ENCODE measurements at places on chromosomes 5 and 9.

GRCh38 chr5:138948471-138949222 is 73.5 kb upstream of the LRRTM2 start:
- DNase-seq, result no peak

DNA sequence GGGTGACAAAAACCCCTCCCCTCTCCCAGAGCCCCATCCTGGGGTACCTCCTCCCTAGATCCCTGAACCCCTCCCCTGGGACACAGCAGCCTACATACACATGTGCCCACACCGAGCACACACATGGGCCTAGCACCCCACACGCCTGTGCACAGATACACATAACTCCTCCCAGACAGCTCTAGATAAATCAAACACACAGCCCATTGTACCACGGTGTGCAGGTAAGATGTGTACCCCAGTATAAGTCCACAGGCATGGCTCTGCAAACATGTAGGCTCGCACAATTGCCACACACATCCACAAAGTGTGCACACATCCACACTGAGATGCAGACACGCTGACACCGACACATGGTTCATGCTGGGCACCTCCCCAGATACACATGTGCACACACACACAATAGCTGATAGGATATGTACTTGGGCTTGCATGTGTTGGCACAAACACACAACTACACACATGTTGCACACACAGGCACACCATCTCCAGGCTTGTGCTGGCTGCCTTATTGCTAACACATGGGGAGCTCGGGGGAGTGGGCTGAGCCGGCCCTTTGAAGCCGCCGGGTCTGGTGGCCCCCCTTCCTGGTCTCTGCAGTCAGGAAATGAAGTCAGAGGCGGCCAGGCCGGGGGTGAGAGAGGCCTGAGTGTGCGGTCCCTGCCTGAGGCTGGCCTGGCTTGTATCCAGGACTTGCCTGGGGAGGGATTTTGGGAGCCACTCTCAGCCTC is 30.2 kb downstream of the GOLGA2 start:
- no peak for DNase-seq

DNA sequence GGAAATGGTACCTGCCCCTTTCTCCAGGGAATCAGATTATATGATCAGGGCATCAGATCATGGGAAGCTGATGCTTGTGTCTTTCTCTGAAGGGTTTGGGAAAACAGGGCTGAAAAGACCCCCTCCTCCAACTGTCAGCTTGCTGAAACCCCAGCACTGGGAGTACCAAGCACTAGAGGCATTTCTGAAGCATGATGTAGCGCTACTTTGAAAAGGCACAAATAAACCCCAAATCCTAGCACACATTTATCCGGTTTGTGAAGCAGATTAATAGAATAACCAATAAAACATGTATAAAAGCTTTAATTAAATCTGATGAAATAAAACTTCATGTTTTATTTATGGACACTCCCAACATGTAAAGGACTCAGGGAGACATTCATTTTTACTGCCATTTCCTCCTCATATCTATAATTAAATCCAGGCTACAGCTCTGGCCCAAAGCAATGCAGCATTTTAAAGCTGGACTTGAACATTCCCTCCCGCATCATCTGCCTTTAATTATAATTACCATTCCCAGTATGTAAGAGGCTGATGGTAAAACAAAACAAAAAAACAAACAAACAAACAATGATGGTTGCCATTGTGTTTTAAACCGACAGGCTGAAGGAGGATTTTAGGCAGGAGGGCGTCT is 298.2 kb upstream of the RFX3 start:
- no peak for DNase-seq

DNA sequence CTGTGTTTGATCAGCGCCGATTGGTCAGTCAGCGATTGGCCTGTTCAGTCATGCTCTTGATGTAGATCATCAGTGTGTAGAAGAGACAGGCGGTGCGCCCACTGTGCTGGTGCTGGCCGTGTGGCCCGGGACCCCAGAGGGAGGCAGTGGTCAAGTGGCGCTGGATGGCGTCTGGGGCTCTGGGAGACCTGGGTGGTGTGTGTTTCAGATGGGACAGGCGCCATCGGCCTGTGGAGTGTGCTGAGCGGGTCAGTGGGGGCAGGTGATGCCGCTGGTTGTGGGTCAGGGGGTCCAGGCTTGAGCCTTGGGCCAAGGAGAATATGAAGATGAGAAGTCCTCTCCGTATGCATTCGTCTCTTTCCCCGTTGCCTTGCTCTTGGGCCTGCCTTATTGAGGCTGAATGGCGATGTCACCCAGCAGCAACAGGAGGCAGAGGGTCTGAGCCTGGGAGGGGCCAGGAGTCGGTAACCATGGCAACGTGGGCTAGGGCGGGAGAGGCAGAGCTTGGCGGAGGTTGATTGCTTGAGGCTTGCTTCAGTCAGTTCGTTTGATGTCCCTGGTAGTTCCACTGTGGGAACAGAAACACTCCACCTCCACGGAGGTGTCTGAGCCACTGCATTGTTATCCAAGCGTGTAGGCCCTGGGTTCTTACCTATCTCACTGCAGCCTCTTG is 117.8 kb upstream of the CACNA1B start:
- DNase-seq, result no peak

- no peak for DNase-seq
Measured at GRCh38 chr5:33043343-33043997, 332.3 kb downstream of the NPR3 start.

GRCh38 chr5:178207917-178208280 is 3.6 kb downstream of the HNRNPAB start:
- DNase-seq, result no peak

DNA sequence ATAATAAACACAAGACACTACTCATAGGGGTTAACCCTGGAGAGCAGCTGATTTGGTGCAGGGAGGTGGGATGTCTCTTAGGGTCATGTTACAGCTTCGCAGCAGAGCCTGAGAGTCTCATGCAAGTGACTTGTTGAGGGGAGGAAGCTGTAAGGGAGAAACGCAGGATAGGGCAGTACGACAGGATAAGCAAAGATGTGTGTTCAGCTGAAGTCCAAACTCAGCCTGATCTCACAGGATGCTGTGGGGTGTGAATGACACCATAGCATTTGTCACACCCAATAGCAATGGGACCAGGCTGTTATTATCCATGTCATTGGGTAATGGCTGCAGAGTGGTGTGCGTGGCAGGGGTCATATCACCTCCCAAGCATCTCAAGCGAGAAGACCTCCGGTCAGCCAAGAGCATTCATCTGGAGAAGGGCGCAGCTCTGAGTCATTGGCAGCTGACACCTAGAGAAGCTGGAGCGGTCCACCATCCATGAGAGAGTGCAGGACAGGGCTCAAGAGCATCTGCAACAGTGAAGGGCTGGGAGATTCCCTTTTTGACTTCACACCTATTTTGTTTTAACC is 49.2 kb upstream of the RPL26L1 start:
- peak; percentile 50 for DNase-seq

GRCh38 chr5:176837707-176838115 is 27.4 kb downstream of the UNC5A start:
- DNase-seq, result peak; percentile 94

- no peak for DNase-seq
Measured at GRCh38 chr9:36659500-36659899, 86.8 kb downstream of the MELK start.

GRCh38 chr9:134135343-134136117 is at the start of gene WDR5:
TSS of gene WDR5 (plus strand) at chr9:134136082. CDS start at chr9:134139878, 3,796 bp downstream.
- peak; percentile 90 for DNase-seq

DNA sequence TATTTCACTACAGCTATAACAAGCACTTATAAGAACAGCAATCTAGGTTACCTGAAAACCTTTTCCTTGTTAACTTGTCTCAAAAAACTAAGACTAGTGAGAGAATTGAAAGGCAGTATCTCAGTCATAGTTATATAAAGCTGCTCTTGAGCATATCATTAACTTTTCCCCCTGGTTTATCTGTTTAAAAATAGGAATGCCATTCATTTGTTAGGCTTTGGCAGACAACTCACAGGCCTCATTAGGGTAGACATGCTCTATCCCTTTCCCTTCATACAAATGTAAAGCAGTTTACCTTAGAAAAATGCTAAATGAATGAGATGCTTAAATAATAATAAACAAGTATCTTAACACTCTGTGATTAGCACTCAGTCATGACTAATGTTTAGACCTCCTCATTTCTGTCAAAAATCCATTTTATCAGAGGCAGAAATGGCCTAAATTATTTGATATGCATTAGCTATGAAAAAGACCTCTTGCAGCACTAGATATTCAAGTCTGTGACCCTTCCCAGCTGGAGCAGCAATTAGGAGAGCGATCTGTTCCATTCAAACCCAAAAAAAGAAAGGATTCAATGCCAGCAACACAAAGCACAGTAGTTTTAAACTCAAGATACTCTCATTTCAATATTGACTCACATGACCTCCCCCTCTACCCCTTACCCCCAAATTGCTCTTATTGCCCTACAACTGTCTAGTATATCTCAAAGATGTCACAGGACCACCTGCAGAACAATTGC is 1578.8 kb upstream of the WWC1 start:
- DNase-seq, result no peak

- DNase-seq, result no peak
Measured at GRCh38 chr5:159746707-159747106, 169.6 kb upstream of the ADRA1B start.

DNA sequence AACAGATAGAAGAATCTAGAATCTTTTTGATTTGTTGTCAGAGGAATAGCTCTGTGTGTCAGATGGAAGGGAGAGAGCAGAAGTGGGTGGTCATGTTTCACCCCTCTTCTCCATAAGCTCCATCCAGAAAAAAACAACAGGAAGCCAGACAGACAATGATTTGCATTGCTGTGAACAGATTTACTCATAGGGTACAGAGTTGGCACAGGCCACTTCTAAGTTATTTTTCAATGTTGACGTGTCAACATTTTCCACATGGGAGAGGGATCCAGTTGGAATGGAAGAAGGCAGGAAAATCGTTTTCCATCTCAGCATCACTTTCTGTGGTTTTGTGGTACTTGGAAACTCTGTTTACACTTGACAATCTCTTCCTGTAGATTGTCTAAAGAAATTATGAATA is 86.7 kb downstream of the INSYN2B start:
- no peak for DNase-seq

GRCh38 chr5:71744009-71744790 is 25.1 kb downstream of the CARTPT start:
- no peak for DNase-seq

GRCh38 chr9:120326049-120326693 is 253.8 kb downstream of the CDK5RAP2 start:
- peak; percentile 69 for DNase-seq

GRCh38 chr9:109286981-109287380 is 33.9 kb downstream of the EPB41L4B start:
- no peak for DNase-seq

- no peak for DNase-seq
Measured at GRCh38 chr5:125207856-125208255, 461.4 kb upstream of the ZNF608 start.

DNA sequence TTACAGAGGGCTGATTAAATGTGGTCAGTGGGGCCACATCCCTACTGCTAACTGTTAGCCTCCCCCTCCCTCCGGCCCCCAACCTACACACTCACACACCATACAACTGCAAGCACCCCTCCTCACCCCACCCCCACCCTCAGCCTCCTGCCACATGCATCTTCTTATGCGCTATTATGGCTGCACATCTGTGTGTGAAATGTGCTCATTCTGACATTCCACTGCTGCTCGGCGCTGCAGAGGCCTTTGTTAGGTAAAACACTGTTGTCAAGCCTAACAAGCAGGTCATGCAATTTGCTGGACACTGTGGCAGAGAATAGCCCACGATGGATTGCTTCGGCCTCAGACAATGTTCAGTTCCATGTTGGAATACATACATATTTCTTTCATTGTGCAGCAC is 173.6 kb downstream of the NR2F1-AS1 start:
- no peak for DNase-seq

DNA sequence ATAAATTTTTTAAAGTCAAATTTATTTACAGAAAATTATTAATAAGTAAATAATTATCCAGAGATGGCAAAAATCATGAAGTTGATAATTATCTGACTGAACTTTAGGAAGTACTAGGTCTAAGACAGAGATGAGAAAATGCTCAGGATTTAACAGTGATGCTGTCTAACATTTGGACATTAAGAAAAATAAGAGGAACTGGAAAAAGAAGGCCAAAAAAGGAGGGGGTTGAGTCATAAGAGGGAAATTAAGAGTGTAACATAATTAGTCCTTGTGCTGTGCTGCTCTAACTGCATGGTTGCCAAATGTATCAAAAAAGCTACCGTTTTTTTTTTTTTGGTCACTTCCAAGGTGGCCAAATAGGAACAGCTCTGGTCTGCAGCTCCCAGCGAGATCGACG is 35.4 kb upstream of the TUT7 start:
- no peak for DNase-seq

- peak; percentile 61 for DNase-seq
Measured at GRCh38 chr5:431001-431710, 11.8 kb upstream of the EXOC3 start.

GRCh38 chr9:124835026-124835557 is 18.2 kb upstream of the WDR38 start:
- DNase-seq, result peak; percentile 94

GRCh38 chr5:149298842-149299404 is 27.3 kb downstream of the AFAP1L1 start:
- DNase-seq, result no peak

GRCh38 chr5:54017580-54017979 is 292.8 kb downstream of the ARL15 start:
- no peak for DNase-seq
